ENCODE measurements at places on chromosomes 7 and 10.

DNA sequence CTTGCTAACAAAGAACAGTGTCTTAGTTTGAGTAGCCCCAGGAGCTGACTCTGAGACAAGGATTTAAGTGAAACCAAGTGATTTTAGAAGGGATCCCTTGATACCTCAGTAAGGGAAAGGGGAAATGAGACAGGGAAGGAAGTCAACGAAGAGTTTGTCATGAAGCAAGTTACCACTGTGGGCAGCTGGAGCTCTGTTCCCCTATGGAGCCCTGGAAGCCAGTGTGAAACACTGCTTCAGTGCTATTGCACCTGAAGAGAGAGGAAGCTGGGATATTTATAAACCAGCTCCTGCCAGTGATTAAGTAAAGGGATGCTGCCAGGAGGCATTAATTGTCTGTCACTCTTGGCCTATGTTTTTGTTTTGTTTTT, 58.9 kb upstream of the WAPL start:
- no peak for DNase-seq

DNA sequence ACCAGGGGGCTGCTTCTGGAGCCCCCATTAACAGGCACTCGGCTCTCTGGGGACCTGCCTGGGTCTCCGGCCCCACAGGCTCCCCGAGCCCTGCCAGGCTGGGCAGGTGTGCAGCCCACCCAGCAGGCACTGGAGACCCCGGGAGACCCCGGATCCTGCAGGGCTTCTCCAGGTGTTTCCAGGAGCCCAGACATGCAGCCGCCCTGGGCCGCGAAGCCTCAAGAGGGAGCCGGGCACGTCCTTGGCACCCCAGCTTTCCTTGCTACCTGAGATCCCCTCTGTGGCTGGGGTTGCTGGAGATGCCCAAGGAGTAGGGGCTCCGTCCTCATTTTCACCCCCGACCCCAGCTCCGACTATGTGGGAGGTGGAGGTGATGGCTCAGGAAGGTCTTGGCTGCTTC, 7.7 kb upstream of the AMZ1 start:
- no peak for DNase-seq

DNA sequence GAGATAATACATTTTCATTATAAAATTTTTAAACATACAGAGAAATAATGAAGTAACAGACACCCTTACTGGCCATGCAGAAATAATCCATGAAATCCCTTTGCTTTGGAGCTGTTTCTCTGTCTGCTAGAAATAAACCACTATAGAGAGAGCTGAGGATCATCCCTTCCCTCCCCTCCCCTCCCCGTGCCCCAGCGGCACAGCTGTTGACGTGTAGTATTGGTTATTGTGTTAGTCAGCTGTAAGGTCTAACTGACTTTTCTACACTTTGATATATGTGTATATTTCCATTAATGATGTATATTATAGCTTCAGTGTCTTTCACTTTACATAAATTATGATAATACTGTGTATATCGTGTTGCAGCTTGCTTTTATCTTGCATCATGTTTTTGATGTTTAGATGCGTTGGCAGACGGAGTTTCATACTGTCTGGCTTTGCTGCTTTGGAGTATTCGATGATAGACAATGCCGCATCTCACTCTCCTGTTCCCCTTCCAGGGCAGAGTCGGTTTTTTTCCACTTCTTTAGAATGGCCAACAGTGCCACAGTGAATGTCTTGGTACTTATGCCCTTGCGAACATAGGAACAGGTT, 27.4 kb upstream of the GRID1 start:
- DNase-seq: no peak

- DNase-seq: no peak
These were observed 56.1 kb downstream of the ABI1 start for GRCh38 chr10:26804418-26805393.

DNA sequence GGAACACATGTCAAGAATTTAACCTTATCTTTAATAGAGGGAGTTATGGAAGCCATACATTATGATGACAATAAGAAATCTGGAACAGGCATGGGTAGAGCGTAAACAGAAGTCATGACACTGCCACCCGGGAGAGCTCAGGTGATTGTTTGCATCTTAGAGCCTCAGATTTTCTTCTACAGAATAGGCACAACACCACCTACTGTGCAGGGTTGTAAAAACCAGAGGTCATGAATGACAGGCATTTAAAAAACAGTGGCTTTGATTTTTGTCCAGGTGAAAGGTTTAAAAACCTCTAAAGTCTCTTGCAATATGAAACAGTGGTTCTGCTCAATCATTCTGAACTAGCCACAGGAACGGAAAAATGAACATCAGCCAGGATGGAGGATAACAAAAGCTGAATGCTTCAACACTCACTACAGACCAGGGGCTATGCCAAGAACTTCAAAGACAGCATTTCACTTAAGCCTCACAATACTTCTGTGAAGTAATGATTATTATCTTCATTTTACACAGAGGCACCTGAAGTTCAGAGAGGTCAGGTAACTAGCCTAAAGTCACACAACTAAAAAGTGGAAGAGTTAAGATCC, 123.8 kb downstream of the SLC25A13 start:
- no peak for DNase-seq

- no peak for DNase-seq
These were observed 84.9 kb downstream of the LANCL2 start for GRCh38 chr7:55449992-55450535.

DNA sequence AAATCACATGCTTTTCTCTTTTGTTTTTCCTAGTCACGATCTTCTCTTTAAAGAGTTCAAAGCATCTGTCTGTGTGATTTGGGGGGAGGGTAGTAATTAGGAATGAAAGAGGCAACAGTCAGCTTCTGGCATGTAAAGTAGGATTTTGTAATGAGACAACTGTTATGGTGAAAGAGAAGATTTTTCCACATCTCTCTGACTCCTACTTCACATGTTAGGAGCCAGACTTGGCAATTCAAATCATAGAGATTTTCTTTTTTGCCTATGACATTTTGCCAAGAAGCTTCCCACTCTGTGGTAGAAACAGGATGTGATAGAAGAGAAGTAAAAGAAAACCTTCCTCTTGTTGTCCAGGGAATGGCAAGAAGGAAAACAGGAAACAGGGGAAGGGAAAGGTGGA, 38.3 kb upstream of the KLHL7 start:
- DNase-seq: no peak

- no peak for DNase-seq
These were observed 389.1 kb downstream of the PAXIP1 start for GRCh38 chr7:154613811-154614210.

DNA sequence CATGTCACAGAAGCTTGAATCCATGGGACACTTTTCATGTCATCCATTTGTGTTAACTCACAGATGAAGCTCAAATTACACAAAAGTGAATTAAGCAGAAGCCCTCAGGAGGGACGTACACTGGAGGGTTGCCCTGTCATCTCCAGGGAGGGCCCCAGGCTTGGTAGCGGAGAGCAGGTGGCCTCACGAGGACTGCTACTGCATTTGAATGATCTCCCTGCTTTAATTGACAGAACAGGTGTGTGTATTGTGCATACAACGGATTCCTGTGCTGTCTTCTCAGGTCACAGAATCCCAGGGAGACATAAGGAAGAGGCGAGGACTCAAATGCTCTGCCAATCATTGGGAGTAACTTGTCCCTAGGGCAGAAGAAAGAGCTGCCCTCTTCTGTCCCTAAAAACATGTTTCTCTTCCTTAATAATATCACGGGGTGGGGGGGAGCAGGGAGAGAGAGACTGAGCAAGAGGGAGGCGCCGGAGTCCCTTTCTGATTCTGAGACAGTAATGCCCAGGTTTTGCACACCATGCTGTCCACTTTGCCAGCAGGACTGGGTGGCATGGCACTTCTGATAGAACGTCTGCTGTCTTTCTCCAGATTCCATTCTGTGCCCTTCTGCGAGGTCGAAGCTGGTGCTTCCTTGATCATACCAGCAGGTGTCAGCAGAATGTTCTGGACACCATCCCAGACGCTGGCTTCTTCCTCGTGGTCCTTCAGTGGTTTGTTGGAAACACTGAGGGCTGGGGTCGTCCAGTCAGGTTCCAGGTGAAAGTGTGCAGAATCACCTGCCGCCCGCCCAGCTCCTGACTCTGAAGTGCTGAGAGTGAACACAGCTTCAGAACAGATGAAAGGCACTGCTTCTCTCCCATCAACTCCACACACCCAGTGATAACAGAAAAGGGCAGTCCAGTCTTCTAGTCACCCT, 26.2 kb upstream of the RASGEF1A start:
- DNase-seq: peak; percentile 7

DNA sequence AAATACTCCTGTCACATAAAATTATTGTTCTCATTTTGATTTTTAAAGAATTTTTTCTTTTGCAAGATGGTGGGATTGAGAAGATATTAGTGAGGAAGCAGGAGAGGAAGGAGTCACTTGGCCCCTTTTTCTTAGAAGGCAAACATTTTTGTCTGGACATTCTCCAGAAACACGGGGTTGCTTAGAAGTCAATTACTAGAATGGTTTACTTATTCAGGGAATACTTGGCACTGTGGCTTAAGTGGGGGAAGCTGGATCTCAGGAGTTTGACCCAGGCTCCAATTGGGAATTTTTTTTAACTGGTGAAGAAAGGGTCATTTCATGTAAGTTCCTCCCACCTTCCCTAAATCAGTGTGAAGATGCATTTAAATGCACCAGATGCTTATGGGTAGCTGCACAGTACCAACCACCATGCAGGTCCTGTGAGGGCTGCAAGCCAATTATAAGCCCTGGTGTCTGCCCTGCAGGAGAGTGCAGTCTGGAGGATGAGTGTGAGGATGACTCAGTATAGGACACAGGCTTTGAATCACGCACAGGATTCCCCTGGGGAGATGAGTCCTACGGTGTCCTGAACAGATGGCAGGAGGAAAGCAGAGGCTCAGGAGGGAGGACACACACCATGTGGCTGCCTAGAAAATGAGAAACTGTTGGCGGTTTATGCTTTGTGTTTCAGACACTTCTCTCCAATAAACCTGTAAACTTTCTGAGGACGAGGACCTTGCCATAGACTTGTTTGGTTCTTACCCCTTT, 299.1 kb downstream of the PLXNA4 start:
- no peak for DNase-seq

GRCh38 chr10:3261921-3262320, 89.3 kb upstream of the PITRM1 start:
- DNase-seq: no peak

DNA sequence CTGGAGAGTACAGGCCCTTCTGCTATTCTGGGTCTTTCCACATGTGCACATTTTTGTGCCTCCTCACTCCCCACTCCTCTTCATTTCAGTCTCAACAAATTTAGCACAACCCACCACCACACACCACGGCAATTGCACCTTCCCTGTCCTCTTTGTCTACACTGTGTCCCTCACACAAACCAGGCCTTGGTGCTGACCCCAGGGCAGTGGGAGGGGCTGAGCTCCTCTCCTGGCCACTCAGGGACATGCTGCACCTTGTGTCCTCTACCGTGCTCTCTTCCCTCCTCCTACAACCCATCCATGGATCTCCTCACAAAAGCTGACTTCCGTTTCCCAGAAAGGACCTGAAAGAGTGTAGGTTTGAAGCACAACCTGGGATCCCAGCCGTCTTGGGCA, 90.9 kb upstream of the IKZF1 start:
- DNase-seq: no peak

DNA sequence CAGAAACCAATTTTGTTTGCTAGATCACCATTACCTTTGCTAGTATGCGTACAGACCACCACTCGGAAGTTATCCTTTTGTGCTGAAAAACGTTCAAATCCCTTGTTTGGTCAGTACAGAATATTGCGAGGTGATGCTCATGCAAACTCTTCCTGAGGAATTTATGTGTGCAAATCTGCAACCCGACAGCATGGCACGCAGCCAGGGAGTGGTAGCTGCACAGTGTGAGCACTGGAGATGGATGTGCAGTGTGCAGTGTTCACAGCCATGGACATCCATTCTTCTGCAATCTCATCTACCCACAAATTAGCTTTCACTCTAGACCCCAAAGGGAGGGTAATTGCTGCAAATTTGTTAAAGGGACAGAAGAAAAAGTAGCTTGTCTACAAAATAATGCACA, 72.2 kb downstream of the CACUL1 start:
- DNase-seq: no peak

DNA sequence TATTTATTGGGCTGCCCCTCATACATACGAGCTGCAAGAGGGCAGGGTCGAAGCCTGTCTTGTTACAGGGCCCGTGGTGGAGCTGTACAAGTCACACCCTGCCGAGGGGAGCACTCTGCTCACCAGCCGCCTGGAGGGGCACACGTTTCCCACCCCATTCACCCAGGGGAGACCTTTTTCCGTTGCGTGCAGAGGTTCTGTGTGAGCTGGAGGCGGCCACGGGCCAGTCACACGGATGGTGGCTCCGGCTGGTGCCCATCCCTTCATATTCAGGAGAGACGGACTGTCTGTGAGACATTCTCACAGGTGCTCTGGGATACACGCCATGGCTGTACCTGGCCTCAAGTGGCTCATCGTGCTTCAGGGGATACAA, 47.9 kb upstream of the FAM20C start:
- DNase-seq: no peak

DNA sequence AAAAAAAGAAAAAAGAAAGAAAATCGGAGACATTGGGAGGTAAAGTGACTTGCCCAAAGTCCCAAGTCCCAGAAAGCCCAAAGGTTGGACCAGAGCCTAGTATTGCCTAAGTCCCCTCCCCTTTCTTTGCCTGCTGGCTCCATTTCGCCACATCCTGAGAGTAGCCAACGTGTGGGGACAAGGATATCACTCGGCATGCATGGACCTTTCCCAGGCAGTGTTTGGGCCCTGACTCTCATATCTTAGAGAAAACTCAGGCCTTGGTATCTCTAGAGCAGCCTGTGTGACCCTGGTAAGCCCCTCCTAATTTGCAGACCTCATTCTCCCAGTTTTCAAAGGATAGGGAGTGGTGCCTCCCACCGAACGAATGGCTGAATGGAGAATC, 294.2 kb upstream of the ZMIZ1 start:
- no peak for DNase-seq

DNA sequence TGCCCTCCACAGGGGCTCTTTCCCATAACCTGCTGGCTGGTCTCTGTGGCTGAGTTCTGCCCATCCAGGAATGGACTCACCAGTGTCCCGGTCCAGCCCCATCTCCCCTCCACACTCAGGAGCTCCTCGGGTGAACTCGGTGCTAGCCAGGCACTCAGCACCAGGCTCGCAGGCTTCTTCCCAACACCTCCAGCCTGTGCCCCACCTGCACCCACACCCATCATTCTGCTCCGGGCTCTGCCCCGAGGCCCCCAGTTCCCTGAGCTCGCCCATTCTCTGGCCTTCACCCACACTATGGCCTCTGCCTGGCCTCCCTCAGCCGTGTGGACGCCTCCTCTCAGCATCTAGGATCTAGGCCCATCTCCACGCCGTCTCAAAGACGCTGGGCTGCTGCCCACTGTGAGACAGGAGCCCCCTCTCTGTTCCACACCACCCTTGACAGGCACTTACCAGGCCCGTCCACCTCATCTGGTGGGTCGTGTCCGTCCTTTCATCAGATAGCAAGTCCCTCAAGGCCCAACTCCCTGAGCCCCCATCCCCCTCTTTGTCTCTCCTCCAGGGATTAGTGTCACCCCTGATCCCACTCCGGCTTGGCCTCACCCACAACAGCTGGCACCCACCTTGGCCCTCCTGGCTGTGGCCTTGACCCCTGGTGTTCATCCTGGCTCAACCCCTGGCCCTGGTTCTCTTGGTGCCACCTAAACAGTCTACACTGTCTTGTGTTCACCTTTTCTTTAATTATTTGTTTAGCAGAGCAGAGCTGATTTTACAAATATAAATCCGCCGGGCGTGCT, 76.0 kb upstream of the FAM20C start:
- DNase-seq: no peak
